ENCODE measurements at places on chromosomes 12 and 14.
A peak's percentile ranks its signal among the peaks of the same experiment; 100 is the strongest.

DNA sequence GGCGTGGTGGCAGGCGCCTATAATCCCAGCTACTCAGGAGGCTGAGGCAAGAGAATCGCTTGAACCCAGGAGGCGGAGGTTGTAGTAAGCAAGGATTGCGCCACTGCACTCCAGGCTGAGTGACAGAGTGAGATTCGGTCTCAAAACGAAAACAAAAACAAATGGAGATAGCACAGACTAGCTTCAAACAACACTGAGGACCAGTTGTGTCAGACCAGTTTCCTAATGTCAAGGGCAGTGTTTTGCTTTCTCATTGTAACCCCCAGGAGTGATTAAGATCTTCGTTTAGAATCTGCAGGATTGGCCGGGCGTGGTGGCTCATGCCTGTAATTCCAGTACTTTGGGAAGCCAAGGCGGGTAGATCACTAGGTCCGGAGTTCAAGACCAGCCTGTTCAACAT is 18.5 kb downstream of the RPGRIP1 start:
- no peak for DNase-seq

GRCh38 chr14:70415788-70416187 is 1.1 kb downstream of the SYNJ2BP start:
- no peak for DNase-seq

DNA sequence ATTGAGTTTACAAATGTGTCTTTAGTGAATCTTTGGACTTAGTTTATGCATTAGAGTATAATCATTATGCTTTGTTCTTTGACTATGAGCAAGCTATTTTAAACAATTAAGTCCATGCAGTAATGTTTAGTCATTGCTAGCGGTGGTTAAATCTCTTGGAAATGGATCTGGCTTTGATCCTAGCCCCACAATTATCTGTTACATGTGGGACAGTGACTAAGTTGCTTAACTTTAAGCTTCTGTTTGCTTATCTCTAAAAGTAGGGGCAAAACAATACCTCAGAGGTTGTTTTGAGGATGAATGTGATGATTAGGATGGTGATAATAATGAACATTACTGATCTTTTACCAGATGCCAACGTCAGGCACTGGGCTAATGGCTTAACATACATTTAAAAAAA is 124.2 kb downstream of the NPAS3 start:
- DNase-seq, result no peak

DNA sequence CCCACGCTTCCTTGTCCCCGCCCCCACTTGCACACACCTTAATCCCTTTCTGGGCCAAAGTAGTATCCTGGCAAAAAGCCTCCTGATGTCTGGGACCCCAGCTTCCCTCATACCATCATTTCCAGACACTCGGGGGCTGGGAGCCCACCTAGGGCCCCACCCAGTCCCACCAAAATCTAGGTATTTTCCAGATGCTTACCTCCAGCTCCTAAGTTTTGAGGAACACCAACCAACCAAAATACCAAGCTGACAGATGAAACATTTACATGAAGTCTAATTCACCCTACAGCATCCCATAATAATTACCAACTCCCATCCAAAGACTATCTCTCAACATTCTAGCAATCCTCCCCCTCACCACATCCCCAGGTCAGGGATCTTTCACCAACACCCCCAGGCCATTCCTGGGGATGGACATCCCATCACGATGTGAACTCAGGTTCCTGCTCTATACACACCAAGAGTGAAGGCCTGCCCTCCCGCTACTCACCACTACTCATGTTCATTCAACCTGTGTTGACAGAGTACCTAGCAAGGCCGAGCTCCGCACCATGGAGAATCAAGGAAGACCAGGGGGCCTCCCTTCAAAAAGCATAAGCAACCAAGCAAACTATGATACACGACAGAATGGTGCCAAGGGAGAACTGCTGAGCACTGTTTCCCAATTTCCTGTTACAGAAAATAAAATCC is 1.6 kb upstream of the CHD4 start:
- DNase-seq, result peak; percentile 22

DNA sequence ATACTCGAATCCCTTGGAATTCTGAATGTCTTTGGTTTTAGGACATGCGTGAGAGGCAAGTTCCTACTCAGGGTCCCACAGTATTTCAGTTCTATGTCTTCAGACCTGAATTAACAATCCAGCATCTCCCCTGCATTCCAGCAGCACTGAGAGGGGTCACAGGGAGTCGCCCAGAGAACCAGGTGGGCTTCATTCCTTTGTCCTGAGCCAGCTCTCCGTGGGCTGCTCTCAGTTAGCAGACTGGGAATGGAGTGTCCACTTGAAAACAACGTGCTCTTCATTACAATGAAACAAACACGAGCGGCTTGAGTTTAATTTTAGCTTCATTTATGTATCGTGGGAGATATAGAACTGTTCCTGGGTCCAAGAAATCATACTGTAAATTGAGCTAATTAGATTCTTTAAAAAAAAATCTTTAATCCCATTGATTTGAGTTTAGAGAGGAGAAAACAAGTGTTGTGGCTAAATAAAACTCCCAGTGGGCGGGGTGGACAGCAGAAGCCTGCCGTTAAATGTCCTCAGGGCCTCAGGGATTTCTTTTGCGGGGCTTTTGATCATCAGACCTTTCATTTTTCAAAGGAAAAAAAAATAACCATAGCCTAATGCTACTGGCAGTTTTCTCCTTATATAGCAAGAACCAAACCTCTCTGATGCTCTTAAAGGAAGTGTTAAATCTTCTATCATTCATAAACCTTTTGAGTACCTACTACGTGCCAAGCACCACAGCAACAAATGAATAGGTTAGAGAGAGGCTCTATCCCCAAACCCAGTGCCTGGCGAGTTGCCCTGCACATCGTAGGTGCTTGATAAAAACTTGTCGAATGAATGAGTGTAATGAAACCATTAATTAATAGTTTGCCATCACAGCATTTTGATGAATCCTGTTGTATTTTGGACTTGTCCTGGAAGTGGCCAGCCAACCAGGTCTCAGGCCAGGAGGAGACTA is 140.4 kb downstream of the CHST11 start:
- no peak for DNase-seq

GRCh38 chr14:74934476-74935359 is 11.7 kb upstream of the RPS6KL1 start:
- no peak for DNase-seq

DNA sequence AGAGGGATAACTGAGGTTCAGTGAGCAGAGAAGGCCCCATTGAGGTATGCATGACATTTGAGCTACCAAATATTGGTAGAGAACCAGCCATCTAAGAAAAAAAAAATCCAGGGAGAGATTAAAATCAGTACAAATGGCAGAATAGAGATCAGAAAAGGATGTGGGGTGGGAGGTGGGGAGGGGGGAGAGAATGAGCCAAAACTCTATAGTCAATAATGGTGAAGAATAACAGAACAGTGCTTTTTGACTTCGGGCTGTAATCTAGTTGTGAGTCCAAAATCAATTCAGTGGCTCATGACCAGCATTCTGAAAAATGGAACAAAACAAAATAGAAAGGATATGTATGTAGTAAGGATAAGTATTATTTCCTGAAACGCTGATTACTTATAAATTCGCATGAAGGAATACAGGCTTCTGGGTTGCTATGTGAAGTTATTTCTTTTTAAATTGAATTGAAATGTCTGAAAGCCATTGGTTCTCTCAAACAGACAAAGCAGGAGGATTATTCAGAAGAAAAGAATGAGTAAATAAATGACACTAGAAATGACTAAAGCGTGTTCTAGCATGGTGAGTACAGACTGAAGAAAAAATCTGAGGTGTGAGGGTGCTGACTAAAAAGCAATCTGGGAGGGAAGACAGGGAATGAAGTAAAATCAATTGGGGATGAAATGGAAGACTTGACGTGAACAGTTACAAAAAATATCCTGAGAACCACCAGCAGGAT is 72.4 kb downstream of the ATP2B1 start:
- no peak for DNase-seq

DNA sequence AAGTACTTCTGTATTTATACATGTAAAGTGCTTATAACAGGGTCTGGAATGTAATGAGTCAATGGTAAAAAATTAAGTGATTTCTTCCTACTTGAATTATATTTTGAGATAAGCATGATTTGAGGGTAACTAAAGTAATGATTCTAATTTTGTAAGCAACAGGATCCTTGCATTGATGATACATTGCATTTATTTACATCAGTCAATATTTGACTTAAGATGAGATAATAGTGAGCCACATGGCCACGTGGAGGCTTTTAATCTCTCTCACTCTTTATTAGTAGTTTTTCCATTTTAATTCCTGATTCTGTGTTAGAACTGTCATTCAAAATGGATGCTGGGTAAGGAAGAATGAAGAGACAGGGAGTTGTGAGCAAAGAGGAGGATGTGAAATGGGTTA is 298.1 kb upstream of the PRICKLE1 start:
- DNase-seq, result no peak

DNA sequence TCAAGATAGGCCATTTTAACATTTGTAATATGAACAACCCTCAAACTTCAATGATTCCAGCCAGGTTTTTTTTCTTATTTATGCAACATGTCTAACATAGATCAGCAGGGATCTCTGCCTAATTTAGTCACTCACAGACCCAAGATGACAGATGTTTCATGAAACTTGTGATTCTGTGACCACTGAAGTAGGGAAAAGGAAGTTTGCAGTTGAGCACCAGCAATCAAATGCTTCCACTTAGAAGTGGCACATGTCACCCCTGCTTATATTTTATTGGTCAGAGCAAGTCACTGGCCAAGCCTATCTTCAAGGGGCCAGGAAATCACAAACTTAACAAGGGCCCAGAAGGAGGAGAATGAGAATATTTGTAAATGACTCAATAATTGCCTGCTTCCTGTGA is 150.6 kb downstream of the BCAT1 start:
- DNase-seq, result no peak
